Stromal cell of bone marrow (primary cell): ENCODE measurements at places on chromosomes 4 and X.

DNA sequence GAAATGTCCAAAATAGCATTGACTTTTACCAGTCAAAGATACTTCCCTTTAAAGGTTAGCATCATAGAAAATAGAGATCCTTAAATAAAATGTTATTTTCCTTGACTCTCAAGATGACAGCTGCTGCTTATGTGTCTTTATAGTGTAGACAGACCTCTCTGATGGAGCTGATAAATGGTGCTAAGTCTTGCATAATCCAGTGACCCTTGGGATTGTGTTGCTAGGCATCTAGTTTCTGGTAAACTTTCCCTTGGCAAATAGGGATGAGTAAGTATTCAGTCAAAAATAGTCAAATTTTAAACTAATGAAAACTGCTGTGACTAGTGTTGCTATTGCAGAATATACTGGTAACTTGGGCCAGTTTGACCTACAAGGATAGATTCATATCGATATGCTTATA lies 53.6 kb downstream of the MBNL3 start:
- DNase-seq, result peak; percentile 55

DNA sequence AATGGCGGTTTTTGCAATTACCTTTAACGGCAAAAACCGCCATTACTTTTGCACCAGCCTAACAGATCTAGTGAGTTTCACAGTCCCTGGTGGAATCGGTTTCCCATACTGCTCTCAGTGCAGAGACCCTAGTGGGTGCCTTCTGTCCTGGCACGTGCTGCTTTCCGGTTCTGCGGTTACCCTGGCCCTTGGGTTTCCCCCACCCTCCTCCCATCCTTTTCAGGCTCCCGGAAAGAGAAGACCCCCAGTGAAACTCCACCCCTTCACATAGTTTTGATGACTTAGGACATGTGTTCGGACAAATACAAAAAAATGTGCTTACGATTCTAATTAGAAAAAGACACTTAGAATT lies 36.9 kb downstream of the NLGN3 start:
- DNase-seq, result no peak

- DNase-seq, result no peak
Observed at GRCh38 chr4:41478518-41478917, 59.4 kb upstream of the LIMCH1 start.

GRCh38 chr4:169485791-169486742 lies 126.3 kb downstream of the NEK1 start:
- DNase-seq, result peak; percentile 43

GRCh38 chr4:20166544-20166943 lies 85.2 kb upstream of the SLIT2 start:
- DNase-seq, result no peak

GRCh38 chrX:21798677-21799219 lies 40.7 kb upstream of the MBTPS2 start:
- peak; percentile 43 for DNase-seq

GRCh38 chr4:6453688-6453990 lies 18.8 kb downstream of the PPP2R2C start:
- DNase-seq, result no peak

DNA sequence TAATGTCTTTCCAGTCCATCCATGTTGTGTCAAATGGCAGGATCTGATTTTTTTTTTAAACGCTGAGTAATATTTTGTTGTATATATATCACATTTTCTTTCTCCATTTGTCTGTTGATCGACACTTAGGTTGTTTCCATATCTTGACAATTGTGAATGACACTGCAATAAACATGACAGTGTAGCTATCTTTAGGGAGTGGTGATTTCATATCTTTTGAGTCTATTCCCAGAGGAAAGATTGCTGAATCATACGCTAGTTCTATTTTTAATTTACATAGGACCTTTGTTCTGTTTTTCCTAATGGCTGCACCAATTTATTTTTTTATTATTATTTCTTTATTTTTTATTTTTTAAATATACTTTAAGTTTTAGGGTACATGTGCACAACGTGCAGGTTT lies 470.7 kb downstream of the CCSER1 start:
- no peak for DNase-seq

- DNase-seq, result no peak
Observed at GRCh38 chr4:77566148-77566547, 39.5 kb upstream of the CXCL13 start.

GRCh38 chr4:2080429-2081300 lies 21.5 kb downstream of the NAT8L start:
- DNase-seq, result no peak

DNA sequence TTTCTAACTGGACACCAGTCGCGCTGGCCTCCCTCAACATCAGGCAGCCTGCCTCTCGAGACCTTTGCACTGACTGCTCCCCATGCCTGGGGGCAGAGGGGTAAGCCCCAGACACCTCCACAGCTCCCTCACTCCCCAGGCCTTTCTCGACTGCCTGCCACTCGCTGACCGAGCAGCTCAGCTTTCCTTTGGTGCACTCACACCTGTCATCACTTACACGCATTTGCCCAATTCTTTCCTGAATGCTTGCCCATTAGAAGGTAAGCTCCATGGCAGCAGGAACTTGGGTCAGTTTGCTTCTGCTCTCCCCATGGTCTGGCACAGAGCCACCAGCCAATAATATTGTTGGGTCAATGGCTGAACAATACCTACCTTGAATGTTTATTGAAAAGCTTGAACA lies 32.2 kb upstream of the PROM1 start:
- no peak for DNase-seq

- no peak for DNase-seq
Observed at GRCh38 chr4:29708473-29708872, 1011.7 kb upstream of the PCDH7 start.
